IMR-90 (cell line): ENCODE measurements at places on chromosomes 1 and 21. TPM values are rescaled to one million over a fixed set of nuclear protein-coding genes. Genes with fewer than 3 reads are reported as not detected.

The DNAJC28 gene
- 0.60 and 0.65 TPM in 2 replicates for polyA plus RNA-seq

The CRYBG2 gene
- polyA plus RNA-seq = not detected in 2 replicates

The CD1E gene
- polyA plus RNA-seq = not detected in 2 replicates

The CCDC24 gene
- polyA plus RNA-seq = 4.3 and 4.6 TPM in 2 replicates

DNA sequence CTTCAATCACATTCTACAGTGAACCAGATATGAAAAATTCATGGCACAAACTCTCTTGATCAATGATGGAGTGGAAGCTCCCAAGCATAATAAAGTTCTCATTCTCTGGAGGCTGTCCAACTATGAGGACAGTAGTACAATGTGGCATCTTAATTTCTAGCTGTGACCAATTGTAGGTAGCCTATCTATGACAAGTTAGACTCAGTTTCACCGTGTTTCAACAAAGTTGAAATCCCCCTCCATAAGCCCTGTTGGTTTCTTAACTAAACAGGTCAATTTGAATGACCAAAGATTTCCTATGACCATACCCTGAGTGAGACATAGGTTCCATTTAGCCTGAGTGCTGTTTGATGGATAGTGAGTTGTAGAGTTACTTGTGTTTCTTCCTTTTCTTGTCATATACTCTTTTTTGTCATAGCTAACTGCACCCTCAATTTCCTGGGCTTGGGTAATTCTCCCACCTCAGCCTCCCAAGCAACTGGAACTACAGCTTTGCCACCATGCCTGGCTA lies 11.8 kb downstream of the PATJ start:
- H3K4me3 ChIP-seq = no peak overlapping the region
- no peaks in the 10 kb centered on the region for H3K27me3 ChIP-seq
- H3K27ac ChIP-seq = no peak overlapping the region
- no peaks in the 10 kb centered on the region for H3K36me3 ChIP-seq
- H3K4me1 ChIP-seq = no peaks in the 10 kb centered on the region
